Inflammatory macrophage treated with lipopolysaccharide for 1 hour (primary cell): ENCODE measurements at places on chromosomes 2 and 18.

GRCh38 chr2:107634172-107634571 is 192.5 kb upstream of the RGPD4 start:
- DNase-seq, result no peak

DNA sequence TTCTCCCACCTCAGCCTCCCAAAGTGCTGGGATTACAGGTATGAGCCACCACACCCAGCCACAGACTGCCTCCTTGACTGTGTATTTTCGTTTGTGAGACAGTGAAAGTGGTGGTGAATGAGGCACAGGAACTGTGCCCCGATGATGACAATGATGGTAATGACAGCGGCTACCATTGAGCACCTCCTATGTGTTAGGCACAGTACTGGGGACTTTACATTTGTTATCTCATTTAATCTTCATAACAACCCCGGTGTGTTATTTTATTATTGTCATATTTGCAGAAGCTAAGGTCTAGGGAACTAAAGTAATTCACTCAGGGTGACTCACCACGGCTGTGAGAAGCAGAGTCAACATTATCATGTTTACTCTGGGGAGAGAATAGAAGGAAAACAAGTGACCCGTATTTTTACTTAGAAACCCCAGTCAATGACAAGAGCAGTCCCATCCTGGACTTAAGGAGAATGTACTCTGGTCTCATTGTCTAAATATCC is 77.6 kb upstream of the ALPP start:
- DNase-seq, result no peak

GRCh38 chr2:239000500-239001073 is 152.7 kb downstream of the TWIST2 start:
- DNase-seq, result no peak

DNA sequence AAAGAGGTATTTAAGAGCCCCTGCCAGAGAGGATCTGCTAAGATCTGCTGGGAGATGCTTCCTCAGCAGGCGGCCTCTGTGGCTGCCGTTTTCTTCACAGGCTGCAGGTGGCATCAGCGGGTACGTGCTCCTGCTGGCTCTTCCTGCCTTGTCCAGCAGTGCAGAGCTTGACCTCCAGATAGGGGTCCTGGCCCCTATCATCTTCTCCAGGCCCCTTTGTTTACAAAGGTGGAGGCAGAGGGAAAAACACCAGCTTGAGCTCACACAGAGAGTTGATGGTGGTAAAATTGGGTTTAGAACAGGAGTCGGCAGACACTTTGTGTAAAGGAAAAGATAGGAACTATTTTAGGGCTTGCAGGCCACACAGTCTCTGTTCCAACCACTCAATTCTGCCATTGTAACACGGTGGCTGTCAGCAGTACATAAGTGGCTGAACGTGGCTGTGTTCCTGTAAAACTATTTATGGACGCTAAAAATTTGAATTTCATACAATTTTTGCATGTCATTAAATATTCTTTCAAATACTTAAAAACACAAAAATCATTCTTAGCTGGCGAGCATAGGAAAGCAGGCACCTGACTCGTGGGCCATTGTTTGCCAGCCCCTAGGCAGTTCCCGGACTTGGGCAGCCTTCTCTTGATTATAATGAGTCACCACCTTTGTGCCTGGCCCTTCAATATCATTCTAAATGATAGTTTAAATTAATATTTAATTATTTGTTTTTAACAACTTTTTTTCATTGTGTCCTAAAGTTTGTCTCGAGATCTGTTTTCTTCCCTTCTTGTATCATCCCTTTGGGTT is 98.2 kb upstream of the B3GNT7 start:
- DNase-seq, result peak; percentile 50

DNA sequence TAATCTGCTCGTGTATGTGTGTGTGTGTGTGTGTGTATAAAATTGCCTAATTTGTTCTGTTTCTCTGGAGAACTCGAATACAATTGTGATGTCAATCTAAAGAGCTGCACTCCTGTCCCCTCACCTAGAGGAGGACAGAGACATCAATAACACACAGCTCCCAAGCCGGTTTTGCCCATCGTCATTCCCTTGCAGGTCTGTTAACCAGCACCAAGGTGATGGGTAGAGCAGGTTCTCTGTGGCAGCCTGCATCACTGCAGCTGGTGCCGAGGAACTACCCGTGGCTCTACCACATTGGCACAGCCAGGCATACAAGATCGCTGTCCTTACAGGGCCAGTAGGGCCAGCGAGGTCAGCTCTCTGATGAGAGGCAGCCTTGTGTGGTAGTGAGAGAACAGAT is 41.0 kb downstream of the LBH start:
- no peak for DNase-seq

GRCh38 chr2:173016451-173016850 is 59.2 kb upstream of the MAP3K20 start:
- DNase-seq, result no peak

DNA sequence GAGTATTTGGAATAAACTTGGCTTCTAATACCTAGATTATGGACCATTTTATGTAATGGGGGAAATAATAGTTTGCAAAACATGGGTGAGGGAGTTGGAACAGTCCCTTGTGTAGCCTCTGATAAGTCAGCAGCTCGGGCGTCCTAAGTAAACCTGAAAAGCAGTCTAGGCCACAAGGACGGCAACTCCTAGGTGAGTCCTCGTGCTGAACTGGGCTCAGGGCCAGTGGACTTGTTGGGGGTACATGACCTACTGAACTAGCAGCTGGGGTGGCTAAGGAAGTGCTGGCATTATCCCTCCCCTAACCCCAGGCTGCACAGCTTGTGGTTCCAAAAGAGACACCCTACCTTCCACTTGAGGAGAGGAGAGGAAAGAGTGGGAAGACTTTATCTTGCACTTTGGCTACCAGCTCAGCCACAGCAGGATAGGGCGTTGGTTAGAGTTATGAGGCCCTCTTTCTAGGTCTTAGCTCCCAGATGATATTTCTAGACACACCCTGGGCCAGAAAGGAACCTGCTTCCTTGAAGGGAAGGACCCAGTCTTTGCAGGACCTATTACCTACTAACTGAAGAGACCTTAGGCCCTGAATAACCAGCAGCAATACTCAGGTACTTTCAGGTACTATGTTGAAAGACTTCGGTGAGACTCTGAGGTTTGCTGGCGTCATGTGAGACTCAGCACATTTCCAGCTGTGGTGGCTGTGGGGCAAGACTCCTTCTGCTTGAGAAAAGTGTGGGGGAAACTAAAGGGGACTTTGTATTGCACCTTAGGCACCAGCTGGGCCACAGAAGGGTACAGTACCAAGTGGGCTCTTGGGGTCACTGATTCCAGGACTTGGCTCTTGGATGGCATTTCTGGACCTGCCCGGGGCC is 71.0 kb downstream of the AQP4 start:
- DNase-seq, result no peak

GRCh38 chr2:118584062-118584749 is 263.2 kb downstream of the EN1 start:
- DNase-seq, result no peak

- peak; percentile 35 for DNase-seq
These were observed 4.6 kb downstream of the B3GNT7 start for GRCh38 chr2:231399853-231400680.

GRCh38 chr2:200320344-200320743 is 13.9 kb downstream of the SPATS2L start:
- DNase-seq, result no peak

DNA sequence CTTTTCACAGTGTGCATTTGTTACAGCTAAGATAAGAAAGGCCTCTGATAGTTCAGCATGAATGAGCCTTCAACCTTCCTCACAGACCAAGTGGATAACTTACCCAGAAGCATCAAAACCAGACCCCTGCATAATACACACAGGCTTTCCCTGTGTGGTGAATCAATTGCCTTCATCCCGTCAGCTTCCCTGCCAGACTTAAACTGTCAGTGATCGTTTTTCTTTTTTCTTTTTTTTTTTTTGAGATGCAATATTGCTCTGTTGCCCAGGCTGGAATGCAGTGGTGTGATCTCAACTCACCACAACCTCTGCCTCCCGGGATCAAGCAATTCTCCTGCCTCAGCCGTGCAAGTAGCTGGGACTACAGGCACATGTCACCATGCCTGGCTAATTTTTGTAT is 20.5 kb upstream of the SLC35F5 start:
- no peak for DNase-seq

GRCh38 chr18:6001867-6002266 is 106.5 kb upstream of the TMEM200C start:
- DNase-seq, result no peak

GRCh38 chr2:127108090-127108523 is 1.2 kb upstream of the BIN1 start:
- DNase-seq, result no peak

DNA sequence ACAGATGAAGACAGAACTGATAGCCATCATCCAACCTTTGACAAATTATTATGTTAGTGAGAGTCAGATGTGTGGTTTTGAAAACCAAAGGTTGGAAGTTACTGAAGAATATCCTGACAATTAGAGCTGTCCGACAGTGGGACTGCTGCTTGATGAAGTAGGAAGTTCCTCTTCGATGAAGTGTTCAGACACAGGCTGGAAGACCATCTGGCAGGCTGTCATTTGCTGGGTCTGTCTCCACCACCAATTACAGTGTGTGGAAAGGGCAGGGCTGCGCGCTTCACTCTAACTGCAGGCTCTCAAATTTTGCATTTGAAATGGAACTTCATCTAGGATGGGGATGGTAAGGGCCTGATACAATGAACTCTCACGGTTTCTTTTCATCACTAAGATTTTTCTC is 313.8 kb downstream of the PIK3C3 start:
- no peak for DNase-seq

DNA sequence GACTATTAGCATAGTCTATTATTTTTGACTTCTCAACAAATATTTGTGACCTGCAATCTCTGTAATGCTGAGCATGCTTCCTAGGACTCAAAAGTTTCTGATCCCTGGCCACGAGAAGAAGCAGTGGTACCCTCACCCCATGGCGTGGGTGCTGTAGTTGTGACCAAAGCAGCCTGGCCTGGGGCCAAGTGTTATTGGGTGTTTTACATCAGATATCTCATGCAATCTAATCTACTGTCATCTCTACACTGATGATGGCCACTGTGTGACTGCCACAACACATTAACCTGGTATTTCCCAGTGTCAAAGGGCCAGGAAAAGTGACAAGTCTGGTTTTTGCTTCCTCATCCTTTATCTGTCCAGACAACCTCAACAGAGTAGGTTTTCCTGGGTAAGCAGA is 80.8 kb upstream of the WIPF1 start:
- DNase-seq, result no peak

DNA sequence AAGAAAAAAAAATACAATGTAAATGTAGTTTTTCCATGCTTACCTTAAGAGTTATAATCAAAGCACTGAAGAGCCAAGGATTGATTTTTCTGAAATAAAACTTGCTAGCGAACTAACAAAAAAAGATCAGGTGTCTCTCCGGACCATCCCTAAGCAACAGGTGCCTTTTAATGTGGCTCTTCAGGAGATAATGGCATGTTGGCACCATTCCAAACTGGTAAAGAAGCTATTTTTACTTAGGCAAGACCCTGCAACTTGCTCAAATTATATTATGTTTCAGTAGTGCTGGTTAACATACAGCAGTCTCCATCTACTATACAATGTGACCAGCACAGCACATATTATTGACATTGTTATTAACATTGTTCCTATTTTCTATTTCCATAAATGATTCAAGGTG is 2.3 kb upstream of the GCC2 start:
- DNase-seq, result no peak

DNA sequence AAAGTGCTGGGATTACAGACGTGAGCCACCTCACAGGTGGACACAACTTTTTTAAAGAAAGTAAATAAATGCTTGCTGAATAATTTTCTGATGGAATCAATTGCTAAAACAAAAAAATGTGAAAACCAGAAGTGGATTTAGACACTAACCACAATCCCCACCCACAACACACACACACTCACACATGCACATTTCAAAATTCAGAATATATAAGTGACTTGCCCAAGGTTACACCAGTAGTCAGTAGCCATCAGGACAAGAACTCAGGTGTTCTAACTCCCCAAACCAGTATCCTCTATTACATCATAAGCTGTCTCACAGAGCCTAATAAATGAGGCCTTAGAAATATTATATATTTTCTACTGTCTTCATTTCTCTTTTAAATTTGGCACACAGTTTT is 1923.6 kb upstream of the PIK3C3 start:
- no peak for DNase-seq

GRCh38 chr2:220393711-220394110 is 766.3 kb downstream of the SLC4A3 start:
- DNase-seq, result no peak

DNA sequence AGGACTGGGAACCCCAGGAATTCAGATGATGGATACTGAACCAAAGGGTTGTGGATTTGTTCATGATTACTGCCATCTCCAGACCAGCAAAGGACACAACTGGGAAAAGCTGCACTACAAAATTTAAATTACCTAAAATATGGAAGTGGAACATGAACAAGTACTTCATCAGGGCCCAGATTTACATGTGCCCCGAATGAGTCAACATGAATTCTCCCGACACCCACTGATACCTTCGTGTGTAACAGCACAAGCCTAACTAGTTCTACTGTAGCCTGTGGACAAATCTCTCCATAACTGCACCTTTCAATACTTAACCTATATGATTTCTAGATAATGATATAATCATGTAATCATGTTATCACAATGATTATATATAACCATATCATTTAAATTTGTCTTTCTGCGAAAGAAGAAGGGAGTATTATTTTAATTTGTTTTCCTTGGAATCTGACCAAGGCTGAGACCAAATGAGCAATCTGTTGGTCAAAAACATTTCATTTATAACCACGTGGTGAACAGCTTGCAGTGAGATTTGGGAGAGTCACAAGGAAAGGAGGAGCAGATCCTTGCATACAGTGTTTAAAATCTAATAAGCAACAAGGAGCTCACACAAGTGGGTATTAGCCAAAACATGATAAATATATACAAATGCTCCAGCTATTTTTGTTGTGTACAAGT is 70.5 kb downstream of the CACNB4 start:
- DNase-seq, result peak; percentile 73

- DNase-seq, result no peak
These were observed 11.0 kb downstream of the IL18R1 start for GRCh38 chr2:102366406-102367112.

GRCh38 chr18:7224198-7224597 is 6.7 kb upstream of the LRRC30 start:
- no peak for DNase-seq

DNA sequence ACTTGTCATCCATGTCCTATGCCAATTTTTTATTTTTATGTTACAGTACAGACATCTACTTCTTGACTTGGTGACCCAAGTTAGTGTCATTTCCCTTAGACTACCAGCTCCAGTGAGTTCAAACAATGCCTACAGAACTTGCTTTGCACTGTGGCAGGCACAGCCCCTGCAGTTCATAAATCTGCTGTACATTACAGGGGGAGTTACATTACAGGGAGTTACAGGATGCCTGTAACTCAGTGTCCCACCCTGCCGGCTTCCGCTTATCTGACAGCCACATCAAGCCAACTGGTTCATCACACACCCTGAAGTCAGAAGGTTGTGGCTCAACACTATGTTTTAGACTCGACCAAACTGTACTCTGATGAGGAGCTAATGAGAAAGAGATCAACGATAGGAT is 7.8 kb upstream of the NPAS2 start:
- no peak for DNase-seq

DNA sequence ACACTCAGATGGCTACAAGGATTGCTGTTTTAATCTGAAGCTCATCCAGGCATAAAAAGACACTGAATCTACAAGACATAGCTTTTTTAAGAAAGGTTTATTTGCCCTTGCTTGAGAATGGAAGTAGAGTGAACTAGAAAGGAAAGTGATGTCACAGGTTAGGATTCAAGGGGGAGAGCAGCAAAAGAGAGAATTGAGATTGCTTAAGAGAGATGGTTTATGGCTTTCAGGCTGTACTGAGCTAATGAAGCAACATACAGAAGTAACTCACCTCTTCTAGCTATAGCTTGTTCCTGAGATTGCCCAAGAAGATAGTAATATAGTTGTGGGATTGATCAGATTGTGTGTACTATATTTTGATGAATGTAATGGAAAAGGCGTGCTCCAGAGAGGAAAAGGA is 26.1 kb upstream of the ACVR2A start:
- no peak for DNase-seq
